ENCODE measurements at places on chromosomes 4 and X. TPM values are rescaled to one million over a fixed set of nuclear protein-coding genes. Genes with fewer than 3 reads are reported as not detected.

Gene CENPVL2
- total RNA-seq, result 1.6 TPM

DNA sequence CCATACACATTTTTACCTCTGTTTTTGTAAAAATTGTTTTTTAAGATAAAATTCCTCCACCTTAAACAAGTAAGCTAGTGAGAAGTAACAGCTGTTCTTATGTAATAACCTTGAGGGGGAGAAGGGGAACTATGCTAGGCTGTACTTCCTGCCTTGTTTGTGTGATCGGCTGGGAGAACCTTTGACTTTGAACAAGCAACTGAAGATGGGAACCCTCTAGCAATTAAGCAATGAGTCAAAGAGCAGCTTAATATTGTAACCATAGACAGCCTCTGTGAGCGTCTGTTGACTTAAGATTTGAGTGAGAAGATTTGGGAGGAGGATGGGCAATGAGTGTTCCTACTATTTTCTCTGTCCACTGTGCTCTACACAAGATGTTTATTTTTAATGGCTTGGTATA, 135.1 kb downstream of the SCLT1 start:
- H3K27ac ChIP-seq, result no peak overlapping the region
- H3K36me3 ChIP-seq, result peaks cover 13% of the 10 kb centered on the region
- no peak overlapping the region for H3K4me3 ChIP-seq
- DNase-seq, result no peak

- no peaks in the 10 kb centered on the region for H3K27me3 ChIP-seq
- H3K4me3 ChIP-seq, result peak overlapping the region; percentile 96
- no peaks in the 10 kb centered on the region for H3K36me3 ChIP-seq
- H3K27ac ChIP-seq, result peak overlapping the region; percentile 87
- no peak for DNase-seq
These were observed 739 bp downstream of the GAK start for GRCh38 chr4:931194-931959.

DNA sequence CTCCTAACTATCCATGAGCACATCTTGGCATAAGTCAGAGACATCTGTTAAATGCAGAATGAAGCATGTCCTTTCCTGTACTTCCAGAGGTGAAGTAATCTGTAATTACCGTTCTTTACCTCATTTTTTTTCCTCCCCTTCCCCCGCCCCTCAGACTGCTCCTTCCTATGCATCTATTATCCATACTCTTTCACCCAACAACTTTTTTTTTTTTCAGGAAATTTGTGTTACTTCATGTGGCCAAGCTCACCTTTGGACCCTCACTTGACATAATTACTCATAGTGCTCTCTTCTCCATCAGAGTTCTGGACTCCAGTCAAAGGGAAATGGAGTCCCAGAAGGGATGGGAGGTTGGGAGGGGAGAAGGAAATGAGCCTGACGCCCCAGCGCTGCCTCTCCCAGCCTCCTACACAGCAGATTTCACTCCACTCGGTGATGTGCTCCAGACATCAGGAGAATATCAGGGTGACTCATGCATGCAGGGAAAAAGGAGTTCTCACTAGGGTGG, 568.8 kb downstream of the STIM2 start:
- H3K4me1 ChIP-seq, result no peaks in the 10 kb centered on the region
- no peak overlapping the region for H3K4me3 ChIP-seq
- DNase-seq, result no peak
- H3K36me3 ChIP-seq, result peaks cover 4% of the 10 kb centered on the region
- H3K27me3 ChIP-seq, result no peaks in the 10 kb centered on the region

Gene CXCR3
- not detected for total RNA-seq

GRCh38 chr4:168654104-168654847, 157.4 kb downstream of the PALLD start:
- no peak overlapping the region for H3K27ac ChIP-seq
- H3K27me3 ChIP-seq, result no peaks in the 10 kb centered on the region
- no peak overlapping the region for H3K4me3 ChIP-seq
- DNase-seq, result no peak

DNA sequence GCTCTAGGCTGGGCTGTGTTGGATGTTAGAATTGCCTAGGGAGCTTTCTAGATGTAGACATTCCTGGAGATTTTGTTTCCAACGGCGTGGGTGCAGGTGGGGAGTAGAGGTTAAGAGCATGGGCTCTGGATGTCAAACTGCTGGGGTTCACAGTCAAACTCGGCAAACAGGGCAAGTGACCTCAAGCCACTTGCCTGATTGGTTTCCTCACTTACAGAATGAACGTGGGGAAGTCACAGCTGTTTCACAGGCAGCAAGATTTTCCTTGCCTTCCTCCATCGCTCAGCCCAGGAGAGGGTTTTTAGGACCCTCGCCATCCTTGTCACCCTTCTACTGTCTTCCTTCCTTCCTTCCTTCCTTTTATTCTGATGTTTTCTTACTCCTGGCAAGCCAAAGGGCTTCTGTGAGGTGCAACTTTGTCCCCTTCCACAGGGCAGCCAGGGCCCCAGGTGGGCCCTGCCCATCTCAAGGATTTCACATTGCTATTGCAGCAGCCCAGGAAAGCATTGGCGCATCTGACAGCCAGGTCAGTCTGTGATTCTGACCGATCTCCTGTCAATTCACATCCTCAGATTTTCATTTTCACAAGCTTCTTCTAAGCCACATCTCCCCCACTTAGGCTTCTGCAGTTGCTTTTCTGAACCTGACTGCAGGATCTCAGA, 7.0 kb downstream of the RTL5 start:
- H3K4me1 ChIP-seq, result peaks cover 68% of the 10 kb centered on the region
- DNase-seq, result no peak
- H3K27ac ChIP-seq, result peak overlapping the region; percentile 83
- peak overlapping the region; percentile 74 for H3K4me3 ChIP-seq
- H3K36me3 ChIP-seq, result peaks cover 12% of the 10 kb centered on the region
- H3K27me3 ChIP-seq, result no peaks in the 10 kb centered on the region

GRCh38 chrX:56233682-56234081, 1.5 kb downstream of the KLF8 start:
- H3K4me3 ChIP-seq, result peak overlapping the region; percentile 79
- no peaks in the 10 kb centered on the region for H3K4me1 ChIP-seq
- H3K36me3 ChIP-seq, result no peaks in the 10 kb centered on the region
- H3K27ac ChIP-seq, result no peak overlapping the region
- no peak for DNase-seq

DNA sequence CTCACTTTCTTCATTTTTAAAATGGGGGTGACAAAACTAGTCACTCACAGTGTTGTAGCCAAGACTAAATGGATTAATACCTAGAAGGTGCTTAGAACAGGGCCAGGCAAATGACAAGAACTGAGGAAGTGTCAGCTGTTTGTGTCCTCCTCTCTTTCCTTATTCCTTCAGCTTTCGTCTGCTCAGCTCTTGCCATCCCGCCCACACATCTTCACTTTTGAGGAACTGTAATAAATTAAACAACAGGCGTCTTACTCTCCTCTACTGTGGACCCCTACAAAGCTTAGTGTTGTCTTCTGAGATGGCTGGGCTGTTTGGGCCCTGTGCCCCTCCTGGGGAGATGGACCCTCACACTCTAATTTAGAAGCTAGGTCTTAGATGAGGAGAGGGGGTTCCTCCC, 2.7 kb downstream of the HPSE start:
- DNase-seq, result no peak
- no peak overlapping the region for H3K4me3 ChIP-seq
- peaks cover 72% of the 10 kb centered on the region for H3K27me3 ChIP-seq
- H3K27ac ChIP-seq, result no peak overlapping the region

Gene SEPTIN6
- total RNA-seq, result 44.2 TPM
